ENCODE measurements at places on chromosomes 2 and 18. TPM values are rescaled to one million over a fixed set of nuclear protein-coding genes. Genes with fewer than 3 reads are reported as not detected.

CPS1 gene
- 0.49 TPM for total RNA-seq

GPAT2 gene
- 11.7 TPM for total RNA-seq

ZSWIM2 gene
- total RNA-seq, result not detected

CYP27A1 gene
- total RNA-seq, result 0.49 TPM

RNU2-63P gene
- total RNA-seq, result 3.7 TPM

CRYGC gene
- not detected for total RNA-seq

LINC00305 gene
- total RNA-seq, result not detected

TTC21B gene
- total RNA-seq, result 34.3 TPM

DHRS9 gene
- not detected for total RNA-seq

EPAS1 gene
- total RNA-seq, result 1.2 TPM

All from naive thymus-derived CD8-positive, alpha-beta T cell (primary cell).